ENCODE measurements at places on chromosomes 4 and X.

DNA sequence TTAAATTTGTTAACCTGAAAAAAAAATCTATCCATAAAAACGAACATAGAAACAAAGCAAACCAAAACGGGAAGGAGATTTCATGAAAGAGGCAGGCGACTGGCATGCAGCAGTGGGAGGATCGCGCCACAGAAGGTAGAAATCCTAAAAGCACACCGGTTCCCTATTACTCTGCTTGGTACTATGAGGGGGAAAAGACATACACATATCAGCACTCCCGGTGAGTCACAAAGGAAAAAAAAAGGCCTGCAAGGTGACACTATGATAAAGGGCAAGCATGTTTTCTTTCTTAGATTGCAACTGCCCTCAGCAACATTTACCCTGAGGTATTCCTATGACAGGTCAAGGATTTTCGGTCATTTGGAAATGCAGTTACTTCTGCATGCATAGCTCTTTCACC is 60.6 kb upstream of the NAP1L5 start:
- DNase-seq = no peak

GRCh38 chr4:137414802-137415201 is 117.5 kb downstream of the PCDH18 start:
- no peak for DNase-seq

DNA sequence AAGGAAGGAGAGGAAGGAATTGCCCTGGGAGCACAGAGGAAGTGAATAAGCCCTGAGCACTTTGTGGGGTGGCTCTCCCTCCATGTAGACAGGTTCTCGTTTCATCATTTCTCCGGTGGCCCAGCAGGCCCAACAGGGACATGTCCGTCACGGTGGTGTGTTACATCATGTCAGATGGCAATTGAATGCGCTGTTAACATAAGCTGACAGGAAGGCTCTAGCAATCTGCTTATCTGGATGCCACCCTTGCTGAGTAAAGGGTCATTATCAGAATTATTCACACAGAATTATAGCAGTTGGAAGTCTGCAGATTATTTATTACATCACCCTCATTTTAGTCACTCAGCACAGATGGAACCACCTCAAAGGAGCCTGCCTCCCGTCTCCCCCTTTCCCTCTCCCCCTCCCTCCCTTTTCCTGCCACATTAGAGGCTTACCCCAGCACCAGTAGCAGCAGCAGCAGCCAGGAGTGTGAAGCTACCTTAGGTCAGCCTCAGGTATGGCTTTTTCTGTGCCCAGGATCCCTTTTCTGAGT is 124.3 kb upstream of the TRIM2 start:
- no peak for DNase-seq

DNA sequence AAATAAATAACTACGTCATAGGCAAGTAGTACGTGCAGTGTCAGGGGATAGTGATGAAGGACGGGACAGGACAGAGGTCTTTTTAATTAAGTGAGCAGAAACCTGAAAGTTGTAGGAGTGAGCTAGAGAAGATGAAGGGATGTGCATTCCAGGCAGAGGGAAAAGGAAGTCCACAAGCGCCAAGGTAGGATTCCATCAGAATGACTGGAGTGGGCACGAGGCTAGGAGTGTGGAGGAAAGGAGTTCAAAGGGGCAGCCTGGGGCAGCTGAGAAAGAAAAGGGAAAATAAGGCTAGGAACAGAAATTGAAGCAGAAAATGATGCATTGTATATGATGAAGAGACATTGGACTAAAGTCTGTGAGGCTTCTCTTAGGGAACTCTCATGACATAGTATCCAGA is 192.2 kb upstream of the TLL1 start:
- DNase-seq = no peak

- peak; percentile 81 for DNase-seq
Measured at GRCh38 chr4:52545099-52546069, 113.7 kb downstream of the USP46 start.

- DNase-seq = no peak
Measured at GRCh38 chr4:141170671-141171070, 37.4 kb upstream of the RNF150 start.

DNA sequence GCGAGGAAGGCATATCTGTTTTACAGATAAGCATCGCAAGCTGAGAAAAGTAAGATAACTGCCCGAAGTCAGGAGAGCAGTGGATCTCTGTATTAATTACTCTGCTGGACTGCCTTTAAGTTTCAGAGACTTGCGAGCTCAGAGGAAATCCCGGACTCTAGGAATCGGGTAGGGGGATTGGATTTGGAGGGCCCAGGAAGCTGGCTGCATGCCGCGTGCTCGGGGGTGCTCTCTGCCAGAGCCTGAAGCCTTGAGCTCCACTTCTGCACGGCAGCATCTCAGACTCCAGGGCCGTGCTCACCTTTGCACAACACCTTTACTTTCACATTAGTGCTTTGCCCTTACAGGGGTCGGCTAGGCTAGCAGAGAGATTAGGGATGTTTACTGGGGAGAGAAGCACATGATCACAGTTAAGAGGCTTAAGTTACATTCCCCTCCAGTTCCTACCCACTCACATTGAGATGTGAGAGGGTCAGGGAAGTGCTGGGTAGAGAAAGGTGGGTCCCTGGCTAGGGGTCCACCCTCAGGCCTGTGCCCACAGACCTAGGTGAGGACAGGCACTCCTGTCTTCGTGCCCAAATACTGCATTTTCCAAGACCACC is 57.0 kb downstream of the TRIML1 start:
- no peak for DNase-seq

DNA sequence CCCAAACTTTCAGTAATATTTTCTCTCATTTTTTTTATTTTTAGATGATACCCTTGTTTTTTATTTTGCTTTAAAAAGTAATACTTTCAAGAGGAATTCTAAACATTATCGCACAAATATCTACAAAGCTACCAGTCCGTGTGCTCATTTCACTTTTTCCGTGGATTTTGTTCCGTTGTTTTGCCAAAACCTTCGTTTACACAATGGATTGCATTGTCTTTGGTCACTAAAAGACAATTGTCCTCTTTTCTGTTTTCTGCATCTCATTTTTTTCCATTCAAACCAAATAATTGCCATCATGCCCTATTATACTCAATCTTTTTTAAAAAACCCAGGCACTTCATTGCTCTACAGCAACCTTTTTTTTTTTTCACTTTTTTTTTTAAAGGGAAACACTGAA is 214.9 kb downstream of the CXXC4 start:
- no peak for DNase-seq

GRCh38 chr4:64784125-64784524 is 374.9 kb upstream of the TECRL start:
- DNase-seq = no peak

- no peak for DNase-seq
Measured at GRCh38 chr4:81589262-81589661, 117.6 kb upstream of the RASGEF1B start.
